ENCODE measurements at places on chromosomes 12 and 14.

DNA sequence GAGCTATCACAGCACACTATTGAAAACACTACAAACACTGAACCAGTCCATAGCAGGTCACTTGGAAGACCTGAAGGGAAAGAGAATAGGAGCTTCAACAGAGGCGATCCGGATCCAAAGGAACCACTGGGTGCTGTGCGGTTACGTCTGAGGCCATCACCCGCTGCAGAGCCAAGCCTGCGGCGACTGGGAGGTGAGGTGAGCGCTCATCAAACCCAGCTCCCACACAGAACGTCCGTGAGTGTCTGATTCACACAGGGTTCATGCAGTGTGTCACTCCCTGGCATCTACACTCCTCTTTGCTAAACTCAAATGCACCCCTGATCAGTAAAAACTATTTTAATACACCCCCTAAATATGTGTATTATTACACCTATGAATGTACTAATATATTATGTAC lies 64.1 kb downstream of the TMEM132D start:
- no peak for DNase-seq

DNA sequence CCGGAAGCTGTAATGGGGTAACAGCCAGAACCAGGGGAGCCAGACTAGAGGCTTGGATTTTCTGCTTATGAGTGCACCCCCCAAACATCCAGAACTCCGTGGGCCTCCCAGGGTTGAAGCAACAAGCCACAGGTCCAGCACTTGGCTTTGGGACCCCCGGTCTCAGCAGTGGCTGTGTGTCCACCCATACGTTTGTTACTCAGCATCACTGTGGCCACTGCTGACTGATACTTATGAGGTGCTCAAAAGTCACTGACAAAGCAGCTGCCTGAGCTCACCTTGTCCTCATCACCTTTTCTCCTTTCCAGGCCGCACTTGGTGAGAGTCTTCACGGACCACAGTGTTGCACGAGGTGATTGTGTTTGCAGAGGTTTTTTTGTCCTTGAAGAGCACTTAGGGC lies 145.6 kb upstream of the RFLNA start:
- no peak for DNase-seq

DNA sequence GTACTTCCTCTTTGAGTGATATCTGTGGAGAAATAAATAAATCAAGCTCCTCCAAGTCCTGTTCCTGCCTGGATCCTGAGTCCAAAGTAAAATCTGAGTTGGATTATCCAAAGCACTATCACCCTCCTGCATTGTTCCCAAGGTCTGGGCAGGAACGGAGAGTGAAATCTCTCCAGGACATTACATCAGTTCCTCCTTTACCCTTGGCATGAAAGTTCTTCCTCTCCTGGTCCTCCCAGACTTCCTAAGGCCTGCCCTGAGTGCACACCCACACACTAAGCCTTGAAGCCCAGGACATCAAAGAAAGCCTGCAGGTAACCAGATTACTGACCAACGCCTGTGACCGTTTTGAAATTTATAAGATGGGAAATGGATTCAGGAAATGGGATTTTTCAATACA lies 206.8 kb upstream of the BCL2L14 start:
- DNase-seq = no peak

DNA sequence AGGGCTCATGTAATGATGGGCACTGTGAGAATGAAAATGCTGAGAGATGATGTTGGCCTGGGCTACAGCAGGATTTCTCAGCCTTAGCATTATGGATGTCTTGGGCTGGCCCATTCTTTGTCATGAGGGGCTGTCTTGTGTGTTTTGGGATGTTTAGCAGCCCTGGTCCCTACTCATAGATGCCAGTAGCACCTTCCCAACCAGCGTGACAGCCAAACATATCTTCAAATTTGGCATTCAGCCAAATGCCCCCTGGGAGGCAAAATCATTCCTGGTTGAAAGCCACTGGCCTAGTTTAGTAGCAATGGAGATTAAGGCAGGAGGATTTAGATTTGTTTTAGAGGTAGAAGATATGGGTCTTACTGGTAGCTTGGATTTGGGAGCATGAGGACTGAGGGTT lies 26.6 kb downstream of the UBE3B start:
- no peak for DNase-seq

DNA sequence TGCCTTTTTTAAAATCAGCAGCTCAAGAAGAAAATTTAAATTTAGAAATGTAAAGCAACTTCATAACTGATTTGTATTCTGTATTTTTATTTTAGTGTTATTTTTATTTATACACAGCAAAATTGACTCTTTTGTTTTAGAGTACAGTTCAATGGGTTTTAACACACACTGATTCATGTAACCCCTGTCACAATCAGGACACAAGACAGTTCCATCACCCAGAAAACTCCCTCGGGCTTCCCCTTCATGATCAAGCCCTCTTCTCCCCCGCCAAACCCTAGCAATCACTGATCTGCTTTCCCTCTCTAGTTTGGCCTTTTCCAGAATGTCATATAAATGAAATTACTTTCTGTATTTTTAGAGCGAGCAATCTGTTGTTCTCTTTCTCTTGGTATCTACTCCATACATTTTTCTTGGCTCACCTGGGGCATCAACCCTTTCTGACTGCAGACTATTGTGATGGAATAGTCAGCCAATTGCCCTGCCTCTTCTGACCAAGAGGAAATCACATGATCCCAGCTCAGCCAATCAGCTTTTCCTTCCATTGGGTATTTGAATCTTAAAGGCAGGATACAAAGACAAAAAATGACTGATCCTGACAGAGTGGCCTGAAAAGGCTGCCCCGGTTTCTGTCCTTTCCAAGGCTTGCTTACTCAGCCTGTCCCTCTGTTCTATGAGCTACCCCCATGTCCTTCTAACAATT lies 5.3 kb downstream of the SLC5A8 start:
- no peak for DNase-seq

DNA sequence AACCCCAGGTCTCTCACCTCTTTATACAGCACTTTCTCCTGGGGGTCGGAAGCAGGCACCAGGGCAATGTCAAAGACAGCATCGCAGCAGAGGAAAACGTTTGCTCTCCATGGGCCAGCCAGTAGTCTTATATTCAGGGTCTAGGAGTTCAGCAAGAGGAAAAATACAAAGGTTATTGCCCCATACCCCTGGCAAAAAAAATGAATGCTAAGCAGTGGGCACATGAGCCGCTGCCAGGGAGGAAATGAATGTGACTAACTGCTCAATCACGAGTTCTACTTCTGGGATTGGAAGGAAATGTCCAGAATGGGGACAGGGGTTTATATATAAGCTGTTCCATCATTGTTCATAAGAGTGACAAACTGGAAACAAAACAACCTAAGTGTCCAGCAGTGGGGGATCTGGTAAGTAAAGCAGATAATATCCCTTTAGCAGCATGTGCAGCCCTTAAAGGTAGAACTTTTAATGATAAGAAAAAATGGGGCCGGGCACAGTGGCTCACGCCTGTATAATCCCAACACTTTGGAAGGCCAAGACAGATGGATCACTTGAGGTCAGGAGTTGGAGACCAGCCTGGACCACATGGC lies 53.8 kb downstream of the PHETA1 start:
- DNase-seq = no peak
